WTC11 (cell line): ENCODE measurements at places on chromosomes 1 and 21. TPM values are rescaled to one million over a fixed set of nuclear protein-coding genes. Genes with fewer than 3 reads are reported as not detected.

The S100A7A gene
- not detected in 3 replicates for total RNA-seq

The NPHP4 gene
- 10.6 to 16.8 TPM (median 12.0 TPM) in 3 replicates for total RNA-seq

The SYT6 gene
- 54.2 to 58.2 TPM (median 55.9 TPM) in 3 replicates for total RNA-seq

The CHI3L1 gene
- total RNA-seq = 0.24 to 0.41 TPM (median 0.27 TPM) in 3 replicates

The KISS1 gene
- 0.35 to 1.2 TPM (median 0.66 TPM) in 3 replicates for total RNA-seq

The SV2A gene
- 36.5 to 47.1 TPM (median 38.3 TPM) in 3 replicates for total RNA-seq

The MAP3K21 gene
- 21.1 to 24.0 TPM (median 23.0 TPM) in 3 replicates for total RNA-seq

The FAM163A gene
- total RNA-seq = 0.07 to 0.09 TPM (median 0.07 TPM) in 3 replicates

The SAMD11 gene
- total RNA-seq = 1.7 to 2.7 TPM (median 2.3 TPM) in 3 replicates

DNA sequence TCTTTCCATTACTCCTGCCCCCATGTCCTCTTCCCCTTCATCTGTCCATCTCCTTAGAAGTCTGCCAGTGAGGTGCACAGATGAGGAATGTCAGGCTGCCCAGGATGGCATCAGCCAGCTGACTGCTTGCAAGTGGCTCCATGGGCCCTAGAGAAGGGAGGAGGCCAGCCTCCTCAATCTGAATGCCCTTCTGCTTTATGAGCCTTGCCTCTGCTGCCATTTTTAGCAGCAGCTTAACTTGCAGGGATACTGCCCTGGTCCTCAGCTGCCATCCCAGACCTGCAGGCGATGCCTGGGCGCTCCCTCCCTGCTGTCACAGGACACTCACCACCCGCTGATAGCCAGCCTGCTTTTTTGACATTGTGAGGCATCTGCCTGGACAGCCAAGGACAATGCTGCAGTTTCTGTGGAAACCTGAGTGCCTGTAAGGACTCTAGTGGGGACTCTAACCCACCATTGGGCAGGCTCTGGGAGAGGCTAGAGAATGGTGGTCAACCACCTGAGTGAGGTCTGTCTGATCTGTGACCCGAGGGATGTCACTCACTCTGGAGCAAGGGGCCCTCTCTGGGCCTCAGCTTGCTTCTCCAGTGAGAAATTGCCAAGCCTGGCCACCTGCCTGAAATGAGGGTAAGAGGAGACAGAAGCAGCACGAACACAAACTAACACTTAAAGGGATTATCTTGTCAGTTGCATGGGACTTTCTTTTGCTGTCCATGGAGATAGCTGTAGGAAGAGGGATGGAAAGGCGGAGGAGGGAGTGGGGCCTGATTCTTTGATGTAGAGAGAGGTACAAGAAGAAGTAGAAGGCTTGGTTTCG is 185.0 kb downstream of the MIS18A start:
- DNase-seq = no peak
- no peak overlapping the region for H3K27ac ChIP-seq
- H3K4me1 ChIP-seq = no peaks in the 10 kb centered on the region; the same call in 1 of the 2 replicates

DNA sequence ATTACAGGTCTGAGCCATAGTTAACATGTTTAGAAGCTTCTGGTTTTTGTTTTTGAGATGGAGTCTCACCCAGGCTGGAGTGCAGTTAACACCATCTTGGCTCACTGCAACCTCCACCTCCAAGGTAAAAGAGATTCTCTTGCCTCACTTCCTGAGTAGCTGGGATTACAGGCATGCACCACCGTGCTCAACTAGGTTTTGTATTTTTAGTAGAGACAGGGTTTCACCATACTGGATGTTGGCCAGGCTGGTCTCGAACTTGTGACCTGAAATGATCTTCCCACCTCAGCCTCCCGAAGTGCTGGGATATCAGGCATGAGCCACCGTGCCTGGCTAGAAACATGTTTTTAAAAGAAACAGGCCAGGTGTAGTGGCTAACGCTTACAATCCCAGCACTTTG is 10.5 kb downstream of the NDUFS5 start:
- H3K4me1 ChIP-seq = no peaks in the 10 kb centered on the region
- DNase-seq = no peak
- no peaks in the 10 kb centered on the region for H3K27me3 ChIP-seq

DNA sequence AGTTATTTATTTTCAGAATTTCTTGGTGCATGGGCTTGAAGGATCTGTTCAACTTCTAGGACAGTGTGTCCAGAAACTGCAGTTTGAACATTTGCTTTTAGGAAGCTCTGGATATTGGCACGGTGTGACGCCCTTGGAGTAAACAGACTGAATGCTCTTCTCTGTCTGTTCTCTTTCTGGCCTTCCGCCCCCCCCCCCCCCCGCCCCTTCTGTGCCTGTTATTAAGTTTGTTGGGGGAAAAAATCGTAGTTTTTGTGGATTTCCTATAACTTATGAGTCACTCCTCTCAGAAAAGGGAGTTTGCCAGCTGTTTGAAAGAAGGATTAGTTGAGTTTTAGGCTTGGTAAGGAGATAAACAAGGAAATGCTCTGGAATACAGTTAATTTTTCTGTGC is 1.2 kb downstream of the KCTD3 start:
- no peaks in the 10 kb centered on the region for H3K36me3 ChIP-seq
- peak overlapping the region; percentile 97 for H3K27ac ChIP-seq
- peak overlapping the region; percentile 93 for H3K4me3 ChIP-seq

DNA sequence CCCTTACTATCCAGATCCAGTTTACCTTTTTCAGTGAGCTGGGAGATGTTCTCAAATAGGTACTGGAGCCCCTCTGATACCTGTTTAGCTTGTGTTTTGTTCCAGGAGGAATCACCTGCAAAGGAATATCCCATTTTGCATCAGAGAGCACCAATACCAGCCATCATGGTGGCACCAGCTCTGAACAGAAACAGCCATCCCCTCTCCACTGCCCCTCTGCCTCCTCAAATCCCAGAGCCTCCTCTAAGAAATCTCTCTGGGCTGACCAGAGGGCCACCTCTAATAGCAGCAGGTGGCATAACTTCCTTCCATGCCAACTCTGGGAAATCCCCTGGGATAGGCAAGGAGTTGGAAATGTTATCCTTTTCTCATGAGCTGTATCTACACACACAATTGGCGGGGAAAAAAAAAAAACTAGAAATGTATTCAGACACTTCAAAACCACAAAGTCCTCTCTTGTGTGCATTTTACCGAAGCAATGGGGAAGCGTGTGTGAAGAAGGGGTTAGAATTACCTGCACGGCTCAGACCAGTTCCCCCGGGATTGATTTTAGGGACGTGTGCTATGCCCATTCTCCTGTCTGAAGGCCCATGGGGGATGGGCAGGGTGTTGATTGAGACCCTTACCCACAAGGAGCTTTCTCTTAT is 2.4 kb downstream of the PGLYRP4 start:
- H3K36me3 ChIP-seq = no peaks in the 10 kb centered on the region
- H3K4me3 ChIP-seq = no peak overlapping the region
- no peak overlapping the region for H3K27ac ChIP-seq
- peaks cover 12% of the 10 kb centered on the region for H3K4me1 ChIP-seq

- no peak overlapping the region for H3K27ac ChIP-seq
- peaks cover 2% of the 10 kb centered on the region; the same call in 1 of the 2 replicates for H3K27me3 ChIP-seq
- H3K4me1 ChIP-seq = peaks cover 22% of the 10 kb centered on the region
These were observed 105.5 kb downstream of the CRYAA start for GRCh38 chr21:43274022-43274945.

DNA sequence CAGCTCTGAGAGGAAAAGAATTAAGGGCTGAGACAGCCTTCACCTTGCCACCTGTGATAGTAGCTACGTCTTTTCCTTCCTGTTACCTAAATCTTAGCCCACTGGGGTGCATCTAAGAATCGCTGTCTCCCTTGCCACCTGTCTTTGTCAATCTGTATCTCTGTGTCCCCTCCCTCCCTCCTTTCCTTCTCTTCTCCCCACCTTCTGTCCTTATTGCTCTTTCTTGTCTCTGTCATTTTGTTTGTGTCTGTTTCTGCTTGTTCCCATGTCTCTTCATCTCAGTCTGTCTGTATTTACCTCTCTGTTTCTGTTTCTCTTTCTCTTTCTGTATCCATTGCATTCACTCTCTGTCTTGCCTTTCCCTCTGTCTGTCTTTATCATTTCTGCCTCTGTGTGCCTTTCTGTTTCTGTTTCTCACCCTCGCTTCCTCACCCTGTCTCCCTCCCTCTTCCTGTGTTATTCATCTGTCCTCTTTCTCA is 30.2 kb downstream of the SLC22A15 start:
- no peak overlapping the region for H3K27ac ChIP-seq
- DNase-seq = no peak
- no peaks in the 10 kb centered on the region for H3K27me3 ChIP-seq

DNA sequence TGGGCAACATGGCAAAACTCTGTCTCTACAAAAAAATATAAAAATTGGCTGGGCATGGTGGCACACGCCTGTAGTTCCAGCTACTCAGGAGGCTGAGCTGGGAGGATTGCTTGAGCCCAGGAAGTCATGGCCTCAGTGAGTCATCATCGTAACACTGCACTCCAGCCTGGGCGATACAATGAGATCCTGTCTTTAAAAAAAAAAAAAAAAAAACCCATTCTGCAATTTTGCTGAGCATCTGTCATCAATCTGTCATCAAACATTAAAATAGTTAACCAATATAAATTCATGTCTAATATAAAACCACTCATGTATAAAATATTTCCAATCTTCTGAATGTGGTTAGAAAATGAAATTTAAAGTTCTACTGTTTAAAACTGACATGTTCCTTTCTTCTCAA is 56.9 kb downstream of the LPAR3 start:
- no peak overlapping the region for H3K27ac ChIP-seq
- no peaks in the 10 kb centered on the region for H3K4me1 ChIP-seq
- no peak for DNase-seq
- no peaks in the 10 kb centered on the region for H3K27me3 ChIP-seq

DNA sequence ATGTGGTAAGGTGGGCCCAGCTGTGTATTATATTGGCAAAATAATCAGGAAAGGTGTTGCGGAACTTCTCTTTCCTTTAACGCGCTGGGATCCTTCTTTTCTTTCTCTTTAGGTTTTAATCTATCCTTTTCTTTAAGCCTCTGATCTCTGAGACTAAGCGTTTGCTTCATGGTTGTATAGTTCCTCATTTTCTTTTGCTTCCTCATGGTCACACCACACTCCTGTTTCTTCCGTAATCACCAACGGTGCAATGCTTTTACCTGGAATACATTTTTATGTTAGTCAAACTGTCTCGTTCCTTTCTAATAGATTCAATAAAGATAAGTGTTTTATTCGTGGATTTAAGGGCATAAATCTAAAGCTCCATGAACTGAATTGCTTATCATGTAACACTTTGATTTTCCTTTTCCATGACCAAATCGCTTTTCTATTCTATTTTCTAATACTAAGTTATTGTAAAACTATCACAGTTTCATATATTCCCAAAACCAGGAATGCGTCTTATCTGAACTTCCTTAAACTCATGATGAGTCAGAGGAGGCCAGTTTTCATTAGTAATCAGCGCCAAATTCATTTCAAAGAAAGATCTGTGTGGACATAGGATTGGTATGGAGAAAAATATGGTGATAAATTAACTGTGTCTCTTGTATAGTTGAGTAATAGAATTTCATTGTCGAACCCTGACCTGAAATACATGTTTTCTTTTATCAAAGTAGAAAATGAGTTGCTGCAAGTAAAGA is 12.2 kb downstream of the SDCCAG8 start:
- H3K27me3 ChIP-seq = no peaks in the 10 kb centered on the region
- no peak overlapping the region for H3K4me3 ChIP-seq
- DNase-seq = no peak
- H3K27ac ChIP-seq = no peak overlapping the region
- H3K4me1 ChIP-seq = peaks cover 19% of the 10 kb centered on the region

DNA sequence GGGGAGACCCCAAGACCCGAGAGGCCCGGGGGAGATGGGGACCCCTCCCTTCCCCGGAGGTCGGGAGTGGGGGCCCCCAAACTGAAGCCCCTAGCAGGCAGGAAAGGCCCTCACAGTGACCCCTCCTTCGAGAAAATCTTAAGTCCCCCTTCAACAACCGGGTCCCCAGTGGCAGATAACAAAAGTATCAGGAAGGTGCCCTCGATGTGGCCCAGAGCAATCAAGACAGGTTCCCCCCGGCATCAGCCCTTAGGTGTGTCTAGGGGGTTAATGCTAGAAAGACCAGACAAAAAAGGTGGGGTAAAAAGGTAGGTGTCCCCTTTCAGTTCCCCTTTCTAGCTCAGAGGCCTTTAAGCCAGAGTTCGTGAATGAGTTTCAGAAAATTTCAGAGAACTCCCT is 282 bp upstream of the ECE1 start:
- H3K4me3 ChIP-seq = peak overlapping the region; percentile 81
- no peak for DNase-seq
- no peaks in the 10 kb centered on the region for H3K36me3 ChIP-seq
- no peaks in the 10 kb centered on the region for H3K27me3 ChIP-seq

GRCh38 chr1:22368125-22368524 is 83.5 kb upstream of the ZBTB40 start:
- peaks cover 23% of the 10 kb centered on the region for H3K4me1 ChIP-seq
- DNase-seq = no peak
- H3K36me3 ChIP-seq = 0 out of 2 replicates have a peak, but pooled peaks cover 2% of the 10 kb centered on the region

GRCh38 chr1:246698466-246699094 is 25.6 kb upstream of the SCCPDH start:
- H3K27me3 ChIP-seq = peaks cover 16% of the 10 kb centered on the region
- no peak for DNase-seq
- H3K4me3 ChIP-seq = peak overlapping the region; percentile 48

DNA sequence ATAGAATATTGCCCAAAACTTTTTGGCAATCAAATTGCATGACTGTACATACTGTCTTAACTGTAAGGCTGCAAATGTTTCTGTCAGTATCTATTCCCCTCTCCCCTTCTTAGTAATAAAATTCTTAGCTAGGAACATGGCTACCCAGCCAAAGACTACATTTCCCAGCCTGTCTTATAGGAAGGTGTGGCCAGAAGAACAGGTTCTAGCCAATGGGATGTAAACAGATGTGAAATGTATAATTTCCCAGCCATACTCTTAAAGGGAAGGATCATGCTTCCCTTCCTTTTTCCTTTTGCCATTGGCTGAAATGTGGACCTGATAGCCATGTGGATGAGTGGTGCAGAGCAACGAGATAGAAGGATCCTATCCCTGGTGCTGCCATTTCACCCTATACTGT is 7.0 kb upstream of the HIVEP3 start:
- no peak overlapping the region for H3K27ac ChIP-seq
- H3K36me3 ChIP-seq = peaks cover 8% of the 10 kb centered on the region
- no peaks in the 10 kb centered on the region for H3K4me1 ChIP-seq
- no peak overlapping the region for H3K4me3 ChIP-seq
- no peak for DNase-seq
- H3K27me3 ChIP-seq = peaks cover 7% of the 10 kb centered on the region; the same call in 1 of the 2 replicates

DNA sequence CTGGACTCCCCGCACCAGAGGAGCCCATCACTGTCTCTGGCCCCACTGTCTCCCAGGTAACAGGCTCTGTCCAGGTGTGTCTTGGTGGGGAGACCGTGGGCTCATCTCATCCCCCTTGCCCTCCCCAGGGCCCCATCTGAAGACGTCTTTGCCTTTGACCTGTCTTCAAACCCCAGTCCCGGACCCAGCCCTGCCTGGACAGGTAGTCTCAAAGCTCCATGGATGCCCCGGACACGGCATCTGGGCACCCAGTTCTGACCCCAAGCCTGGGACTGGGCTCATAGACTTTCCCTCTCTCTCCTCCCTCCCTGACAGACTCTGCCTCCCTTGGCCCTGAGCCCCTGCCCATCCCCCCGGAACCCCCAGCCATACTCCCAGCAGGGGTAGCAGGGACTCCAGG is 6.3 kb upstream of the CATSPER4 start:
- H3K4me3 ChIP-seq = no peak overlapping the region
- H3K4me1 ChIP-seq = no peaks in the 10 kb centered on the region
- no peak for DNase-seq
- H3K27me3 ChIP-seq = no peaks in the 10 kb centered on the region

GRCh38 chr1:156765666-156766065 is 1.7 kb upstream of the PRCC start:
- DNase-seq = no peak
- no peaks in the 10 kb centered on the region for H3K27me3 ChIP-seq
- H3K4me1 ChIP-seq = peaks cover 26% of the 10 kb centered on the region
- no peak overlapping the region for H3K4me3 ChIP-seq
- H3K36me3 ChIP-seq = peaks cover 1% of the 10 kb centered on the region
